Stimulated activated CD4-positive, alpha-beta T cell treated with anti-CD3 and anti-CD28 coated beads, Interleukin-12 subunit alpha, Interleukin-12 subunit beta, amount 100 ng/mL, for 24 hours (primary cell): ENCODE measurements at places on chromosomes 4 and X.

GRCh38 chrX:119475389-119476101, 7.3 kb downstream of the SLC25A5 start:
- no peak for DNase-seq

DNA sequence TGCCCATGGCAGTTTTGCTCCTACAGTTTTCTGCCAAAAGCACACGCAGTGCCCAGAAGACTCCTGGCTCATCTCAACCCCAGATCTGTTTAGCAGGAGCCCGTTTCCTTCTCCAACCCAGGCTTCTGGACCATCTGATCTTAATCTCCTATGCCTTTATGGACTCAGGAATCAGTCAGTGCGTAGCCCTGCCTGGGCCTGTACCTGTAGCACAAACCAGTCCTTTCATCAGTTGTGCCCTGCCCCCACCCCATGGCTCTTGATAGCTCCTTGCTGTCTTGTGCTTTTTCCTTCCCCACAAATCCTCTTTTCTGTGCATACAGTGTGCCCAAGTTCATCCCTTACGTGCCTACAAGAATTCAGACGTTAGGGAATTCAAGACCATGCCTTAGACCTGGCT, 1.5 kb downstream of the ZNF718 start:
- no peak for DNase-seq

- DNase-seq: no peak
Observed at GRCh38 chr4:41796545-41797210, 48.2 kb upstream of the PHOX2B start.

- no peak for DNase-seq
Observed at GRCh38 chr4:145170223-145170622, 10.2 kb downstream of the OTUD4 start.

DNA sequence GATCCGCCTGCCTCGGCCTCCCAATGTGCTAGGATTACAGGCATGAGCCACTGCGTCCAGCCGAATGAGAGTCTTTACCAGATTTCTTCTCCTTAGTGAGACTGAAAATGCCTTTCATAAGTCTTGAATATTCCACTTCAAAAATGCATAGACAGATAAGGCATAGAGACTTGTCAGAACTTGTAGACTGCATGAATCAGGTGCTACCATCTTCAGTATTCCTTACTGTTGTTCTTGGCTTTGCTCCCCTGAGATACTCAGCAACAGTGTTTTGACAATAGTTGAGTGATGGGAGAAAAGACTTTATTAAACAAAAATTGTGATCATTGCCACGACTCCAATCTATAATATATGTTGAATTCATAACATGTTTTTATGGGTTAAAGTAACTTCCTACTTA, 11.0 kb downstream of the TKTL2 start:
- DNase-seq: no peak

GRCh38 chr4:152050106-152050505, 289.3 kb upstream of the GATB start:
- DNase-seq: no peak
